Upper lobe of right lung (tissue), 1 donor: ENCODE measurements at places on chromosomes 16 and 17.

DNA sequence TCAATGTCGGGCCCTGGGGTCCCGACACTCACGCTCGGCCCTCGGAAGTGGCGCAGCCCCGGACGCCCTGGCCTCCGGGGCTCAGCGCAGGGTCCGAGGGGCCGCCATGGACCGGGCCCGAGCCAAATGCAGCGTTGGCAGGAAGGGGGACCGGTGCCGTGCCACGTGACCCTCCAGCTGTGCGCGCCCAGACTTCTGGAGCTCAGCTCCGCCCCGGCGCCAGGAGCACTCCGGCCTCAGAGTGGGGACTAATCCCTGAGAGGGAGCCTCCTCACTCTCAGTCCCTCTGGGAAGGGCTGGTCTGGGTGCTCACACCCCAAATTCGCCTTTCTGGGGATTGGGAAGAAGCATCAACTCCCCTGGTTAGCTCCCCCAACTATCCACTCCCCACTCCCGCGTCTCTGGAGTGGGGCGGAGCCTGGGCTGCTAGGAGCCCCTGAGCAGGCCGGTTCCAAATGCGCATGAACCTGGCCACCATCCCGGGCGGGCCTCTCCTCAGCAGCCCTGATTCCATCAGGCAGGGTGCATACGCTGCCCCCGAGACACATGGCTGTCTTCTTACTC is at the start of gene B3GNT9:
Gene B3GNT9 (minus strand): TSS at position 166 of the 564 bp plus-strand sequence. CDS start 513 bp downstream, outside the sequence.
- peak; percentile 91 for DNase-seq

DNA sequence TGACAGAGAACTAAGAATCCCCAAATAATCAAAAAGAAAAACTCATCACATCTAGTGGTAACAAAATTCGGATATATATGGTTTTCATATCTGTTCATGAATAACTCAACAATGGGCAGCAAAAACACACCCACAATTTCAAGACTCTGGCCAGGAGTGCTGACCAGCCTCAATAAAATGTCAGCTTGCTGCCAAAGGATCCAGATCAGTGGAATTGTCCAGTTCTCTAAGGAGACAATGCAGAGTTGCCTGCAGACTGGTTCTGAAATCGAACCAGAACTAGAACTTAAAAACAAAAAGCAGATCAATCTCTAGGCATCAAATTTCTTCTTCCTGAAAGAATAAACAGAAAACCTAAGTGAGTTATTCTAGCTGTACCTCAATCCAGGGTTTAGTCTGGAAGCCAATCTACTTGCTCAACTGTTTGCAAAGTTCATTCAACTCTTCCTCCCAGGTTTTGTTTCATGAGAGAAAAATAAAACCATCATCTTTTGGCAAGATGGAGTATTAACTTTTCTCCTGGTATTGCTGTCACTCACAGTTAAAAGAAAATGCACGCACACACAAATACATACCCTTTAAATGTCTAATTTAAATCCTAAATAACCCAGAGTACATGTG is 61.0 kb downstream of the CFDP1 start:
- DNase-seq: no peak

DNA sequence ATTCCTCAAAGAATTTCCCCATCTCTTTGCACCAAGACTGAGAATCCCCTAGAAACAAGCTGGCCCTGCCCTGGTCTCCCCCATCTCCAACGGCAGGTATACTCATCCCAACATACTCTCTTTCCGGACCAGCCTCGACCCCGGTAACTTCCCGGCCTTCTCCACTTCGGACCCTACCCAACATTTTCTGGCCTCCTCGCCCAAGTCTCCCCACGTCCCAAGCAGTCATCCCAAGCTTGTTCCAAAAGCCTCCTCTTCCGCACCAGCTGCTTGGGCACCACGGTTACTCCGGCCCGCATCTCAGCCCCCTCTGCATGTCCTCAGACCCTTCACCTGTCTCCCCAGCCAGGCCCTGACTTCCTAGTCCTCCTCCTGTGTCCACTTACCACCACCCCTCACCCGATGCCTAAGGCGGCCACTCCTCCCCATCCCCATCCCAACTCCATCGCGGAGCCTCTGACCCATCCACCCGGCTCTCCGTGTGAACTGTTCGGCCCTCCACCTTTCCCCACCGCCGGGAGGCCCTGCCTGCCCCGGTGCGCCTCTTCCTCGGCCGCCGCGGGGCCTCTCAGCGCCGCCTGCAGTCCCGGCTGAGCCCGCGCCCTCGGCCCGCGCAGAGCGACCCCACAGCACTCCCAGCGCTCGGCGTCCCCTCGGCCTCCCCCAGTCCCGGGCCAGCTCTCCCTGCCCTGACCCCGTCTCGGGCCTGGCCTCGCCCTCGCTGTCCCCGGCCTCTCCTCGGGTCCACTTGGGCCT is 994 bp downstream of the PITPNA start:
- DNase-seq: peak; percentile 74

DNA sequence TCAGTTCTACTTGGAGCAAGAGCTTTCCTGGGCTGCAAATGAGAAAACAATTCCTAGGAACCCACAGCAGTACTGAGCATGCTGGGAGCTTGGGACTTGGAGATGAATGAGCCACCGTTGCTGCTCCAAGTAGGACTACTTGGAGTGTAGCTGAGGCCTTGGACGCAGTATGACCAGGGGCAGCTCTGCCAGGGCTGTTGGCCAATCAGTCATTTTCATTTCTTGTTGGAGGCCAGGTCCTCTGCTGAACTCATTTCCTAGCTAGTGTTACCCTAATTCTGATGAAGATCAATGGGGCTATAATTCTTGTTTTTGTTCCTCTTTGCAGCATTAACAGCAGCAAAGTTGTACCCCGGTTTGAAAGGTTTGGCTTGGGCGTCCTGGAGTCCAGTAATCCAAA is 8.0 kb upstream of the LGALS9 start:
- DNase-seq: no peak

GRCh38 chr17:16287563-16288027 is 65.7 kb downstream of the CENPV start:
- DNase-seq: no peak

- DNase-seq: no peak
These were observed 3.3 kb downstream of the ASPHD1 start for GRCh38 chr16:29903590-29903989.

- DNase-seq: no peak
These were observed 2.8 kb downstream of the NDEL1 start for GRCh38 chr17:8438441-8438840.

GRCh38 chr16:67649494-67649931 is 4.6 kb downstream of the CARMIL2 start:
- DNase-seq: no peak

DNA sequence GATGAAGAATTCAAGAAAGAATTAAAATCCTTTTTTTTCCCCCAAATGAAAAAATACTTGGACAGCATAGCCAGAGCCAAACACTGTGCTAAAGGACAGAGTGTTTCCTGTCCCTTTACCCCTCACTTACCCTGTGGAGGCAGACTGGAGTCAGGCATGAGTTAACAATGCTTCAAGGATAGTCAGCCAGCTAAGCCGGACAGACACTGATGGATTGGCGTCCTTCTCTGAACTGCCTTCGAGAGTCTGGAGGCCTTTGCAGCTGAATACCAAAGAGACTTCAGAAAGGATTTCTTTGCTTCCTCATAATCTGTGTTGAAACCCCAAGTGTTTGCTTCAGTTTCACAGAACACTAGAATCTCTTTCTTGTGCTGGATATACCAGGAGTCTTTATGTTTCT is 4.6 kb downstream of the METTL9 start:
- DNase-seq: no peak

DNA sequence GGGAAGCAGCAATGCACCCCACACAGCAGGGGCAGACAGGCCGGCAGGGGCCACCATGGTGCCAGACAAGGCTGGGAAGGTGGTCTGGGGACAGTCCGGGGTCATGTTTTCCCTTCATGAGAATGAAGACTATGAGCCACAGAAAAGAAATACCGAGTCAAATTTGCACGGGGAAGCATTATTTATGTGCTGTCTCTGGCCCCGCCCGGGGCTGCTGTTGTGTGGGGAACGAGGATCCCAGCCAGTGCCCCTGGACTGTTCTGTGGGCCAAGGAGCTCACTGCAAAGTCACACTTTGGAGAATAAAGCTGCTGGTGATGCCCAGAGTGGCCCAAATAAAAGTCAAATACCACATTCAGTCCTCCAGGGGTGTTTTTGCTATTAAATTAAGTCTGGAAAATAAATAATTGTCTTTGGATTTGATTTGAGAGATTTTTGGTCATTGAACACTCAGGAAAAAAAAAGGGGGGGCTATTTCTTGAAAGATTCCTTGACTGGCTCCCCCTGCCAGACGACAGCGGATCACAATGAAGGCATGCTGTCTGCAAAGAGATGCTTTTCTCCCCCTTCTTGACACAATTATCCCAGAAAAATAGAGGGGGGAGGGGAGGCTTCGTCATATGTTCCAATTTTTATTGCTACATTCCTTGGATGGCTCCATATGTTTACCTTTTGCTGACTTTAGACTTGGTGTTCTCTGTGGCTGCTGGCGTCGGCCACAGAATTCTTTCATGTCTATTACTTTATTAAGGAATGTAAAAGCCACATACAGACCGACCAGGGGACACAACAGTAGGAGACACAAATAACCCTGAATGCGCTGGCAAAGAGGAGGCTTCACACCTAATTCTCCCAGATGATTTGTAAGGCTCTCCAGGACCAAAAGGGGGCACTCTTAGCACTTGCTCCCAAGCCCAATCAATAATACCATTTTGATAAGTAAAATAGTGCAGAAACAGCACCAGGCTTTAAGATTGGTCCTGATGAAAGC is 27.1 kb upstream of the ANKFN1 start:
- DNase-seq: no peak

DNA sequence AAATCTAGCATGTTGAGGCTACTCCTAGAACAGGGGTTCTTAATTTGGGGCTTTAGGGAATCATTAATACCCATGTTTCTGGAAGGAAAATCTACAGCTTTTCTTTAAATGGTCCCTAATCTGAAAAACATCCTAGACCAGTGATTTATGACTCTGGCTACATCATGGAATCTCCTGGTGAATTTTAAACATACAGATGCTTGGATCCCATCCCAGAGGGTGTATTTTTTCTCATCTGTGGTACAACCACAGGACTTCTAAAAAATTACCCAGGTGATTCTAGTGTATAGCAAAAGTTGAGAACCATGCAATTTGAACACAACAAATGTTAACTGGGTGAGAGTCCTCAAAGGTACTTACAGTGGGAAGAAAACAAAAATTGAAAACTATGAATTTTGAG is 41.5 kb downstream of the KANSL1 start:
- DNase-seq: no peak

DNA sequence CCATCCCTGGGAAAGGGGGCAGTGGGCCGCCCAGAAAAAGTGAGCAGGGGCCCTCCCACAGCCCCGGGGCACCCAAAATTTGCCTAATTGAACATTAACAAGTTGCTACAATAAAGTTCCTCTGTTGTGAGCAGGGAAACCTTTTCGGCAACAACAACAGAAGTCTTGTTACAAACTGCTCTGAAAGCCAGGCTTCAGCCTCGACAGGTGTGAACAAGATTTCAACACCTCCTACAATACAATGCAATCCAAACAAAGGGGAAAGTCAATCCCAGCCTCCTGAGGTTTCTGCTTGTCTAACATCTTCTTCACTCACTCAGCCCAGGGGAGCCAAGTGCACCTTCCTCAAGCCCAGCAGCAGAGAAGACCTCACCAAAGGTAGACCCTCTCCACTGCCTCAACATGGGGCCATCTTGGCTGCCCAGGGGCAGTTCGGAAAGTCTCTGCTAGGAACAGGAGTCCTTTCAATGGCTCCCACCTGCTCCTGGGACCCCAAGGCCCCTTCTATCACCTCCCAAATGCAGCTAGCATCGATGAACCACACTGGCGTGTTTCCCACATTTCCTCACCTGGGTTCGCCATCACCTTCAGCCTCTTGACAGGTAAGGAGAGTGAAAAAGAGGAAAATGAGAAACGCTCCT is 19.1 kb downstream of the ZFHX3 start:
- DNase-seq: no peak

DNA sequence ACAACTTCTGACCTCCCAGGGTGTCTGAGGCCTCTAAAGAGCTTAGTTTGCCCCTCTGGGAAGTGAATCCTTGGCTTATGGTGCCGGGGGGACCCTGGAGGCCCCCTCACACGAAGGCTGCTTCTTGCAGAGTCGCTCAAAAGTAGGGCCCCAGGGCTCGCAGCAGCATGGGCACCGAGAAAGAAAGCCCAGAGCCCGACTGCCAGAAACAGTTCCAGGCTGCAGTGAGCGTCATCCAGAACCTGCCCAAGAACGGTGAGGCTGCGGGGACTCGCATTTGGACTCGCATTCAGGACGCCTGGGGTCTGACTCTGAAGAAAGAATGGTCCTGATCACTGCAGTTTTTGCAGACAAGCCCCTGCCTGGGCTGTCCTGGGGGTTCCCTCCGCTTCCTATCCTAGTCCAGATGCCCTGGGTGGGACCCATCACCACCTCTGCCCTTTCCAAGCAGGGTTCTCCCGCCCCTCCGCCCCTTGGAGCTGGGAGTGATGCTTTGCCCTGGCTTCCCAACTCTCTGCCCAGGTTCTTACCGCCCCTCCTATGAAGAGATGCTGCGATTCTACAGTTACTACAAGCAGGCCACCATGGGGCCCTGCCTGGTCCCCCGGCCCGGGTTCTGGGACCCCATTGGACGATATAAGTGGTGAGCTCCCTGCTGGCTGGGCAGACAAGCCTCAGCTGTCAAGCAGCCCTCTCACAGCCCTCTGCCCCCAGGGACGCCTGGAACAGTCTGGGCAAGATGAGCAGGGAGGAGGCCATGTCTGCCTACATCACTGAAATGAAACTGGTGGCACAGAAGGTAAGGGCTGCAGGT is 698 bp downstream of the ACBD4 start:
- peak; percentile 66 for DNase-seq

- no peak for DNase-seq
These were observed 27.7 kb downstream of the DHRS7C start for GRCh38 chr17:9763643-9764042.

DNA sequence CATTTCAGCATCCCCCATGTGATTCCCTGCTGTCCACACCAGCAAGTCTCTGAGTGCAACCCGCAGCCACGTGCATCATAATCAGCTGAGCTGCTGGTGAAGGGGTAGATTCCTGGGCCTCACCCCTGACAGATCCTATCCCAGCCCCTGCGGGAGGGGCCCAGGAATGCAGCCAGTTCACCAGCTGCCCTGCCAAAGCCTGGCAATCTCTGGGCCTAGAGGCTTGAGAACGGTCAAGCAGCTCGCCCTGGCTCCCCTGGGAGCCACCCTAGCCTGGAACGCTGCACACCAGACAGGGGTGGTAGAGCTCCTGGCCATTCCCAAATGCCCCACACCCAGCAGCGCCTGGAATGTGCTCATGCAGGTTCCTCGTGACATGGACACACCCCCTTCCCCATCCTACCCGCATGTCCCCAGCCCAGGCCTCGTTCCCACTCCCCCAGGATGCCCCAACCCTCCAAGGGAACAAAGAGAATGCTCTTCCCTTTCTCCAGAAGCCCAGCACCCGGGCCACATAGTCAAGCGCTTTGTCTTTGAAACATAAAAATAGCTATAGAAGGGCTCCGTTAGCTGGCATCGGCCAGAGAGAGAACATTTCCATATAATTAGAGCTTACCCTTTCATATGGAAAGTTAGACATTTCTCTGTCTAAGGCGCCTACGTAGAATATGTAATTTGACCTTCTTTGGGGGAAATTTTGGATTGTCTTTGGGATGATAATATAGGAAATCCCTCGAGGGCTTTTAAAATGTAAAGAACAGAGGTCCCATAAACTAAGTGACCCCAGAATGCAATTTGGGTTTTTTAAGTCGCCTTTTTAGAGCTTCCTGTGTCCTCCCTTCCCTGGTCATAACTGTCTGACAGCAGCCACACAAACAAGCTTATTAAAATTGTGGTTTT is 3.4 kb downstream of the CEP295NL start:
- DNase-seq: peak; percentile 85

- no peak for DNase-seq
These were observed 22.3 kb downstream of the SAP30BP start for GRCh38 chr17:75689441-75689873.

GRCh38 chr16:79437764-79438751 is 162.5 kb downstream of the MAF start:
- DNase-seq: peak; percentile 71
